ENCODE measurements at places on chromosomes 6 and 20.

GRCh38 chr6:110355727-110356126 lies 2.4 kb downstream of the METTL24 start:
- DNase-seq = no peak

DNA sequence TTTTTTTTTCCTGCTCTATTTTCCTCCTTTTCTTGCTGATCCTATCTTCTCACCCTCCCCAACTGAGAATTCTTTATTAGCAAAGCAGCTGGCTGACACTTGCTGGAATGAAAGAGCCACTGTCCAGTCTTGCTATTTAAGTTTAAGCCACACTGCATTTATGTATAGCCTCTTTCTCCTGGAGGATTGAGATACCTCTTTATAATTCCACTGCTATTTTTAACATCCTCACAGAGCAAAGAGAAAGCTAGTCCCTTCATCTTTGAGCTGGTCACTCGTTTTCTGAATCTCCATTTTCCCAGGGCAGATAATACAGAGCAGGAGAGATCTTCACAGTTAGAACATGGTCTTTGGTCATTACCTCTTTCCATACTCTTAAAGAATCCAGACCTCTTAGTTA lies 36.0 kb upstream of the EEF1A1 start:
- DNase-seq = no peak

- DNase-seq = no peak
These were observed 51.5 kb downstream of the TRERF1 start for GRCh38 chr6:42400061-42400760.

GRCh38 chr6:167690931-167691330 lies 135.8 kb upstream of the AFDN start:
- no peak for DNase-seq

DNA sequence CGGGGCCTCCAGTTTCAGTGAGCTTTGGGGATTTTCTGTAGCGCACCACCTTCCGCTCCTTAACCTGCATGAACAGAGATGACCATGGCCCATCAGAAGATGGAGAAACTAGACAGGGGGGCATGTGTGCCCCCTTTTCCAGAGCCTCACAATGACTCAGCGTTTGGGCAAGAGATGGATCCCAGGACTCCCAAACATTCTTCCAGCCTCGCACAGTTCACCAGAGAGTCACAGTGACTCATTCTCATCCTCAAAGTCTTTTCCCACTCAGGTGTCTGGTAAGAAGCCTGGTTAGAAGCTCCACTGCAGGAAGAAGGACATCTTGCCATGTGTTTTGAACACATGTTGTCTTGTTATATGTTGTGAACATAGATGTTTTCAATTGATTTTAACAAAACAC lies 76.2 kb upstream of the FRMD1 start:
- DNase-seq = no peak

- DNase-seq = no peak
These were observed 135.5 kb upstream of the PHACTR3 start for GRCh38 chr20:59468831-59469230.

DNA sequence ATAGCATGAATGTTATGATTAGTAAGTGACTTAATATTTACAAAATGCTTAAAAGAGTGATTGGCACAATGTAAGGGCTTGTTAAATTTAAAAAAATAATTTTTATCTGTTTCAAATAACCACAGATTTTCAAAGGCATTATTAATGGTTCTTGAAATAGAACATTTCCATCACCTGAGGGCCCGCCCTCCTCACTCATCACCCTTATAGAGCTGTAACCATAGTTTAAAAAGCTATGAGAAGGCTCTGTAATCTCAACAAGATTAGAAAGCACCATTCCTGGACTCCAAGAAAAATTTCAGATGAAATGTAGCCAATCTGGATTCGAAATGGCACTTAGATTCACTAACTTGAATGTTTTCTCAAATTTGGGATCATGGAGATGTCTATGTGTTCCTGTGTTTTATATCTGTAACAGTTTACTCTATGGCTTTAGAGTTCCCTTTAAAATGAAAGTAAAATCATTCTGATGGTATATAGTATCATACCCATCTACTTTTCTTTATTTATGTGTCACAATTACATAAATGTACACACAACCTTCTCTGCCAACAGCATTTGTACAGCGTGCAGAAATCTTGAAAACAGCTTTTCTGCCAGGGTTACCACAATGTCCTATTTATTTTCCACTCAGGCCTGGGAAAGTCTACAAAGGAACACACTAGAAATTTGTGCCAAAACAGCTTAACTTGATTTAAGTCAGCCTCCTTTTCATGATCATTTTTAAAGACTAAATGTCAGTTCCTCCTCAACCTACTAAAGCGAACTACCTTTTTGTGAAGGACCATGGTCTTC lies 207.7 kb downstream of the TBX18 start:
- no peak for DNase-seq

DNA sequence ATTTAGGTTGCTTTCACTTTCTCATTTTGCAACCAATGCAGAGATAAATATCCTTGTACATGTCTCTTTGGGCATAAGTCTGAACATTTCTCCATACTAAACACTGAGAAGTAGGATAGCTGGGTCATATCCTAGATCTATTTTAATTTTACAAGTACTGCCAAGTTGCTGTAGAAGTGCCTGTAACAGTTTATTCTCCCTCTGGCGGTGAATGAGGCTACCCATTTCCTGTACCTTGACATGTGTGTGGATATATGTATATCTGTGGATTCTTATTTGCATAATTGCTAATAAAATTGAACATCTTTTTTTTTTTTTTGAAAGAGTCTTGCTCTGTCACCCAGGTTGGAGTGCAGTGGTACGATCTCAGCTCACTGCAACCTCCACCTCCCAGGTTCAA lies 48.0 kb upstream of the PNRC1 start:
- DNase-seq = no peak

DNA sequence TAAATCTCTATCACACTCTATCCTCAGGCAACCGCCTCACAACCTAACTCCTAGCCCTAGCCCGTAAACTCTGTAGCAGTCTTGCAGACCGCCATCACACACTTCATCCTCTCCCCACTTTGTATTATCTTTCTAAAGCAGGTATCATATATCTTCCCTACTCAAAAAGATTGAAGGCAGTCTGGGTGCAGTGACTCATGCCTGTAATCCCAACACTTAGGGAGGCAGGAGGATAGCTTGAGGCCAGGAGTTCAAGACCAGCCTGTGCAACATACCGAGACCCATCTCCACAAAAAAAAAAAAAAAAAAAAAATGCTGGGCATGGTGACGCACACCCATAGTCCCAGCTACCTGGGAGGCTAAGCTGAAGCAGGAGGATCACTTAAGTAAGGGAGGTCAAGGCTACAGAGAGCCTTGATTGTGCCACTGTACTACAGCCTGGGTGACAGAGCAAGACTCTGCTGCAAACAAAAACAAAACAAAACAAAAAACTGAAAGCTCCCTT lies 22.9 kb downstream of the RANBP9 start:
- DNase-seq = no peak

DNA sequence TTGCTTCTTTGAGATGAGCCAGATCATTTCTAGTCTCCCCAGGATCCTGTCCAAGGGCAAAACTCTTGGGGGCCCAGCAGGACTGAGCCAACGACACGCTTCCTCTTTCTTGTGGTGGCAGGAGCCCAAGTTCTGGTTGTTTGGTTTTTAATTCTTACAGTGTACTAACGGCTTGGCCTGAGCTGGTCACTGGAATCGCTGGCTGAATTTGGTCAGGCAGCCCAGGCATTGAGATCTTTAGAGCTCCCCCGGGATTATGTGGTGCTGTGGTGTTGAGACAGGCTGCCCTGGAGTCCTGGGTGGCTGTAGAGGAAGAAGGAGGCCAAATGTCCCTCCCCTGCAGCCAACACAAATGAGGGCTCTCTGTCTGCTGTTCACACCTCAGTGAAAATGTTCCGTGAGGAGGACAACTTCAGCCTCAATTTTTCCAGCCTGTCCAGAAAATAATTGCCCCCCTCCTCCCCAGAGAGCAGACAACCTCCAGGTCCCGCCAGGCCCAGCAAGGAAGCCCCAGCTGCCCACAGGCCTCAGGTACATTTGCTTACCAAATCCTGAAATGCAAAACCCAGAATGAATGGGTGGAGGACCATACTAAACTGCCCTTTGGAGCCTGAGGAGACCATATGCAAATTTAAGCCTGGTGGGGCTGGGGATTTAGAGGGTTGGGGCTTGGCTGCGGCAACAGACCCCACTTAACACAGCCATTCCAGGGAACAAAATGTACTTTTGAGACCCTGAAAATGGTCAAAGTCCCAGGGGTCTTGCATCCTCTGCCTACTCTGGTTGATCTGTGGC lies 23.6 kb downstream of the BNIP5 start:
- DNase-seq = no peak

DNA sequence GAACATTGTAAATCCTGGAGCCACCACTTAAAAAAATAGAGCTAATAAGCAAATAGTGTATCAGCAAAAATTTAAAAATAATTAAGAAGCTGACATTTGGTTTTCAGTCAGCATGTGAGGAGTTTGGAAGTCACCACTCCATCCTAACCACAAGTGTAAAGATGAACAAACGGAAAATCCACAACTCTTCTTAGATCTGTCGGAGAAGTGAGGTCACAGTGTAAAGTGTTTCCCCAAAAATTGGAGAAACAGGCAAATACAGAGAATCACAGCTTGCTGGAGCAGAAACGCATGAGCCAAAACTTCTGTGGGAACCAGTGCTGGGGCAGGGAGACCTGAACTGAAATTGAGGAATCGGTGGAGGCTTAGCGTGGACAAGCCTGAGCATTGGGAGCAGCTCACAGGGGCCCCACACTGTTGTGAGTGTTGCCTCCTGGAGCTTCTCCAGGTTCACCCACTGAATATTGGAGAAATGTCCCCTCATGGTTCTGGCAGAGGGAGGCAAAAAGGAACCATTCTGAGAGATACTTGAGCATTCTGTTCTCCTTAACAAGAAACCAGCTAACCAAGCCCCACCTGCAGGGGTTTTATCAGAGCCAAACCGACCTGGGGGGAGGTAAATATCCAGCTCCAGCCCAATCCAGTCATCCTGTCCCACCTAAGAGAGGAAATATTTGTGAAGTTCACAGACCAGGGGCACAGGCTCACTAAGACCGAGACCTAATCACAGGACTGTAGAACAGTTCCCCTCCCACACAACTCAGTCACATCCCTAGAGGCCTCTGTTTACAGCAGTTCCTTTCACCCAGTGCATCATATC lies 192.0 kb downstream of the ERMARD start:
- no peak for DNase-seq

DNA sequence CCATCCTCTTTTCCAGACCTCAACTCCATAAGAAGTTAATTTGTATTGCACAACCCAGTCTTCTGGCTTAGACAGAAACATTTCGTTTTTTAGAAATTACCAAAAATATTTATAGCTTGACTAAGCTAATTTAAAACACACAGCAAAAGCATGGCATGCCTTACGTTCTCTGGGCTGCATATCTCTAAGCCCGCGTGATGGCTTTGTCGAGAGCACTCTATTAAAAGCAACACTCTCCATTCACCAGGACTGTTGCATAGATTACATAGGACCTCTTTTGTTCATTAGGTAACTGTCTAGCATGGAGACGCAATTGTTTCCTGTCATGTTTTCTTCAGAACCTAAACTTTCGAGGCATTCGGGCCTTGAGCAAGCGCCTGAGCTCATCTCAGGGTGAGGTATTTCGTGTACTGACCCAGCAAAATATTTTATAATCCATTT lies 104.5 kb downstream of the IBTK start:
- DNase-seq = no peak

- no peak for DNase-seq
These were observed 85.9 kb upstream of the HMGCLL1 start for GRCh38 chr6:55664591-55665587.

- no peak for DNase-seq
These were observed 158.5 kb downstream of the CD83 start for GRCh38 chr6:14276071-14276470.
